CD4-positive, alpha-beta T cell treated with Interleukin-21 for 1 hour (primary cell): ENCODE measurements at places on chromosomes 4 and X.

DNA sequence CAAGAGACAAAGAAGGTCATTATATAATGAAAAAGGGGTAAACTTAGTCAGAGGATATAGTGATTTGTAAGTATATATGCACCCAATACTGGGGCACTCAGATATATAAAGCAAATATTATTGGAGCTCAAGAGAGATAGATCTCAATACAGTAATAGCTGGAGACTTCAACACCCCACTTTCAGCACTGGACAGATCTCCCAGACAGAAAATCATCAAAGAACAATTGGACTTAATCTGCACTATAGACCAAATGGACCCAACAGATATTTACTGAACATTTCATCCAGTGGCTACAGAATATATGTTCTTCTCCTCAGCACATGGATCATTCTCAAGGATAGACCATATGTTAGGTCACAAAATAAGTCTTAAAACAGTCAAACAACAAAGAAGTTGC lies 47.2 kb upstream of the RBMXL3 start:
- no peak for DNase-seq

DNA sequence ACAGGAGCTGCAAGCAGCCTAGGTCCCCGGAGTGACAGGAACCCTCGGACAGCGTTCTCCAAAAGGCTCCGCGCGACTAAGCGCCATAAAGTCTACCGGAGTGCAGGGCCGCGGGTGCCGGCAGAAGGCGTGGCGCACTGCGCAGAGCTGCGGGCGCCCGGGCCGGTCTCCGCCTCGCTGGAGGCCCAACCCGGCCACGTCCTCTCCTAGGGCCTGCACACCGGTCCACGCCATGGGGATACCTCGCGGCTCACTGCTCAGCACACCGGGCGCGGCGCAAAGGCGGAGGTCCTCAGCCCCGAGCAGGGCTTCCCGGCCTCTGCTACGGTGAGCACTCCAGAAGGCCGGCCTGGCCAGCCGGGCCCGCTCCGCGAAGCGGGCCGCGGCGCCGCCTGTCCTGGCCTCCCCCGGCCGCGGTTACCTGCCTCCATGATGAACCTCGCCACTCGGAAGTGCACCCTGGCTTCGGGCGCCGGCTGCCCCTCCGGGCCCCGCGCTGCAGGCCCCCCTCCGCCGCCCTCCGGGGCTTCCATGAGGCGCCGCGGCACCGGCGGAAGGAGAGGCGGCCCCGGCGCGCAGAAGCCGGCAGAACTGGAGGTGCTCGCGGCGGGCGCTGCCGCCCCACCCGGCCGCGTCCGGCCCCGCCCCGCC lies at the start of gene CCNQ:
Gene CCNQ, minus strand, starts transcription at position 599 of the 651 bp plus-strand sequence. Its CDS starts 66 bp downstream, at position 533.
- DNase-seq: peak; percentile 21

- no peak for DNase-seq
Observed at GRCh38 chr4:145957302-145957701, 18.7 kb upstream of the ZNF827 start.

DNA sequence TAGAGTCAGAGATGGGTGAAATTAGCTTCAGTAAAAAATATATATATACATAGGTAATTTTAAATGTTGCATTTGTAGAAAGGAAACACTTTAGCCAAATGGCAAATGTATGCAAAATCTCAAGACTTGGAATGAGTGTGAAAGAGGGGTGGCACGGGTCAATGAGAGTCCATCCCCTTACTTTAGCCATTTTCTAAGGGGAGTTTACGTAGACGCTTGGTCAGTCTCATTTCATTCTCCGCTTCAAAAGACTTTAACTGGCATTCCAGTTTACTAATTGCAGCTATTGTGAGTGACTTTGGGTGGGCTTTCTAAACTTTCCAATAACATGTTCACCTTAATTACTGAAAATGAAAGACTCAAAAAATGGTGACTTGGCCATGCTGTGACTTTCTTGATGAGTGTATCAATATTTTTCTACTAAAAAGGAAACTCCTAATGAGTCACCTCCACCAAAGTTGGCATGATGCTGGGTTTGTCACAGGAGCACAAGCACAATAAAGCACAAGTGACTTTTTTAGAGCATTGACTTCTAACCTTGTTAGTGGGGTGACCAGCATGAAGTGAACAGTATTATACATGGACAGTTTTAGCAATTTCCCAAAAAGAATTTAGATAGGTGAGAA lies 356.0 kb upstream of the RASGEF1B start:
- no peak for DNase-seq

DNA sequence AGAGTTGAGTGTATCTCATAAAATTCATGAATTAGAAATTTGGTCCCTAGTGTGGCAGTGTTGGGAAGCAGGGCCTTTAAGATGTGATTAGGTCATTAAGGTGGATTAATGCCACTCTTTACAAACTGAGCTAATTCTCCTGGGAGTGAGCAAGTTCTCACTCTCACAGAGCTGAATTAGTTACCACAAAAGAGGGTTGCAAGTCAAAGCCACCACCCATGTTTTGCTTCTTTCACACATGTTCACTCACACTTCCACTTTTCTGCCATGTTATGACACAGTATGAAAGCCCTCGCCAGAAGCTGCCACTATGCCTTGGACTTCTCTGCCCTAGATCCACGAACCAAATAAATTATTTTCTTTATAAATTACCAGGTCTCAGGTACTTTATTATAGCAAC lies 332.1 kb downstream of the ARAP2 start:
- no peak for DNase-seq

- peak; percentile 24 for DNase-seq
Observed at GRCh38 chr4:48268956-48269860, at the start of gene TEC. Gene TEC, minus strand, starts transcription at chr4:48269838. Its CDS starts 41,224 bp downstream, at chr4:48228614.

DNA sequence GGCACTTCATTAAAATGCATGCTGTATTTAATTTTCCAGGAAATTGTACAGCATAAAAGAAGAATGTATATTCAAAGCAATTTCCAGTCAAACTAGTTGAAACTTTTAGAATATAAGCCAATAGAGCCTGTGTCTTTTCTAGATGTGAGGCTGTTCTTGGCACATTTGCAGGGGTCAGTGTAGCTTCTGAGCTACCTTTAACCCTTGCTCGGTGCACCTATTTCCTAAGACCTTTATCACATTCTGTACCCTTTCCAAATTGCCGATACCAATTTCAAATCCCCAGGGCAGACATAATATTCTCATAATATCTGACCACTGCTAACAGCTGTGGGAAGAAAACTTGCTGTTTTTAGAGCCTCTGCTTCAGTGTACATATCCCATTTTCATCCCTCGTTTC lies 43.2 kb downstream of the DCAF8L2 start:
- no peak for DNase-seq

- DNase-seq: no peak
Observed at GRCh38 chr4:158715802-158716201, 7.4 kb downstream of the PPID start.
